ENCODE measurements at places on chromosomes 3 and 15. TPM values are rescaled to one million over a fixed set of nuclear protein-coding genes. Genes with fewer than 3 reads are reported as not detected.

DNA sequence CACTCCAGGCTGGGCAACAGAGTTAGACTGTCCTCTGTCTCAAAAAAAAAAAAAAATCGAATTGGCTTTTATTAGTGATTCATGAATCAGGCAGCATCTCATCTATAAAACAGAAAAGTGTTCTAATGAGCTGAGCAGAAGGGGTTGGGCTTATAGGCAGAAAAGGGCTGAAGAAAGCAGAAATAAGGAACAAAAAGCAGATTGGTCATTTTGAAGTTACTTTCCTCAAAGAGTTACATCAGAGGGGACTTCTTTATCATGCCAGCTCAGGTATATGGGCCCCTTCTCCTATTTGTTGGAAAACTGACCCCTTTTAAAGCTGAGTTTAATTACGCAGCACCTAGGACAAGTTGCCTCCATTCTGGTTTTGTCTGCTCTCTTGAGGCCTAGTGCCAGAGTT, 722 bp upstream of the POGLUT1 start:
- peaks cover 41% of the 10 kb centered on the region for H3K4me1 ChIP-seq
- H3K27ac ChIP-seq, result peak overlapping the region; percentile 90
- DNase-seq, result no peak

DNA sequence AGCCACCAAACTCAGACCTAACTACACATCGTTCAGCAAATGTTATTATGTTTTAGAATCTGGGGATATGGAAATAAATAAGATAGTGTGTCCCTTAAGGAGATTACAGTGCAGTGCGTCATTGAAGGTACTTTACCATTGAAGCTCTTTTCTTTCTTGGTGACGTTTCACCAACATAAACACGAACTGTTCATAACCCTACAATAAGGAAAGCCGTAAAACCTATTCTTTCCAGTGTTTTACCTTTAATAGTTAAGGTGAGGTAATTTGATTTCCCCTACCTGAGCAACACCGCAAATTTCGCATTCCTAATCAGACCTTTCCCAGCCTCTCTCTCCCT, 826 bp downstream of the CCDC66 start:
- H3K4me3 ChIP-seq, result peak overlapping the region; percentile 93
- peaks cover 20% of the 10 kb centered on the region for H3K4me1 ChIP-seq
- no peaks in the 10 kb centered on the region for H3K27me3 ChIP-seq
- H3K36me3 ChIP-seq, result peaks cover 16% of the 10 kb centered on the region
- peak overlapping the region; percentile 99 for H3K27ac ChIP-seq

DNA sequence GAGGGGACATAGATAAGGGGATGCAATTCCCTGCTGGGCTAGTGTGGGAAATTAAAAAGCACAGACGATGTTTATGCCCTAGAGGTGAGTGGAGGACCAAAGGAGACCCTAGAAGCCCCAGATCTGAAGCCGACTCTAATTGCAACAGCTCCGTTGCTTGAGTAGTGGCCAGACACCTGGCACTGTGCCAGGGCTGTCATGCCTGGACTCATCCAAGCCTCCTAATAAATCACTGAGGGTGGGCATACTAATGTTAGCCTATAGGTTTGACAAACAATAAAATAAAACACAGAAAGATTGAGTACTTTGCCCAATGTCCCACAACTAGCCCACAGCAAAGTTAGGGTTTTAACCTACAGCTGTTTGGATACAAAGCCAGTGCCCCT, 25.4 kb upstream of the MRPS22 start:
- peaks cover 9% of the 10 kb centered on the region for H3K27me3 ChIP-seq
- H3K4me3 ChIP-seq, result no peak overlapping the region
- H3K4me1 ChIP-seq, result no peaks in the 10 kb centered on the region
- H3K27ac ChIP-seq, result no peak overlapping the region
- H3K36me3 ChIP-seq, result no peaks in the 10 kb centered on the region

GRCh38 chr3:46711760-46712159, 5.9 kb downstream of the PRSS50 start:
- H3K36me3 ChIP-seq, result no peaks in the 10 kb centered on the region
- H3K27ac ChIP-seq, result no peak overlapping the region
- no peaks in the 10 kb centered on the region for H3K4me1 ChIP-seq
- no peaks in the 10 kb centered on the region for H3K27me3 ChIP-seq
- peak; percentile 0 for DNase-seq

GOLGA8K gene
- total RNA-seq, result 0.63 TPM

DNA sequence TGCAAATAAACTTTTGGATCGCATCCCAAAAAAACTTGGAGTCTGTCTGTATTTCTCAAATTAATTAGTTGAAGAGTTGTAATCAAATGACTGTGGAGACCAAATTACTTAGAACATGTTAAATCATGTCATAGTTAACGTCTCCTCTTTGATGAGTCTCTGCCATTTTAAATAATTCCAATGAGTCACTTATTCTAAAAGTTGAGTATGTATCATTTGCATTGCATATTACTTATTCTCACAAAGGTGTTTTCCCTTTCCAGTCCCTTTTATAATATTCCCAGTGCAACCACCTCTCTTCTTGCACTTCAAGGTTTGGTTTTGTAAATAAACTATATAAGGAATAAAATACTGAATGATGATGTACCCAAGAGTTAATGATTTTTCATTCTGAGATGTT, 36.0 kb upstream of the MBNL1 start:
- peaks cover 9% of the 10 kb centered on the region for H3K36me3 ChIP-seq
- no peak for DNase-seq
- peaks cover 86% of the 10 kb centered on the region for H3K4me1 ChIP-seq
- no peaks in the 10 kb centered on the region for H3K27me3 ChIP-seq
- peak overlapping the region; percentile 82 for H3K27ac ChIP-seq

- no peak overlapping the region for H3K27ac ChIP-seq
- no peaks in the 10 kb centered on the region for H3K36me3 ChIP-seq
- no peaks in the 10 kb centered on the region for H3K4me1 ChIP-seq
- no peak overlapping the region for H3K4me3 ChIP-seq
- H3K27me3 ChIP-seq, result no peaks in the 10 kb centered on the region
Observed at GRCh38 chr15:68681836-68682235, 103.0 kb downstream of the CORO2B start.

DNA sequence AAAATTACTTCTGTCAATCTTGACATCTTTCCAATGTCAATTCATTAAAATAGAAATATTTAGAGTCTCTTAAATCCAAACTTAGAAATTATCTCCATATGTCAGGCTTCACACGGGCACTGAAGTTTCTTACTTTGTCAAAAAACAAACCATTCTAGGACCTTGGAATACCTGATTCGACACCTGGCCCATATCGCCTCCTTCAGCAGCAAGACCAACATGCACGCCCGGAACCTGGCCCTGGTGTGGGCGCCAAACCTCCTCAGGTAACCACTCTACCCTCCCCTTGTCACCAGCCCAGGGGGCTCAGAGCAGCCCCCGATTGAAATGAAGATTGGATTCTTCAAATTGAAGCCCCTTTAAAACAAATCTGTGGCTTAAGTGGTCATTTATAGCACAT, 81.3 kb downstream of the TMEM39A start:
- H3K36me3 ChIP-seq, result peaks cover 3% of the 10 kb centered on the region
- no peak overlapping the region for H3K27ac ChIP-seq
- no peak overlapping the region for H3K4me3 ChIP-seq
- H3K27me3 ChIP-seq, result no peaks in the 10 kb centered on the region

DNA sequence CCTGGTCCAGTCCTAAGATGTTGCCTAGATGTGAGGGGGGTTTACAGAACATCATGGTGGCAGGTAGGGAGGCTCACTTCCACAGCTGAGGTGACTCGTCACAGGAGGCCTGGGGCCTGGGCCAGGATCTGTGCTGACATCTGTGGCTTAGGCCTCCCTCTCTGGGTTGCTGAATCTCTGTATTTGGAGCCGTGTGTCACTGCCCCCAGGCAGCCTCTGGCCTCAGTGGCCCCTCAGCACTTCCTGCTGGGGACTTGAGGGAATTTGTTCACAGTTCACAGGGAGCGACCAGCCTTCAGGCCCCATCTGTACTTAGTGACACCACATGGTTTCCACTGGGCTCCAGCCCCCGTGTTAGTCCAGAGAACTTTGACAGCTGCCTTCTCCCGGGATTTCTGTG, 41.7 kb upstream of the ADAMTSL3 start:
- H3K27ac ChIP-seq, result no peak overlapping the region
- H3K36me3 ChIP-seq, result no peaks in the 10 kb centered on the region
- H3K4me3 ChIP-seq, result no peak overlapping the region
- no peaks in the 10 kb centered on the region for H3K4me1 ChIP-seq
- DNase-seq, result no peak

DNA sequence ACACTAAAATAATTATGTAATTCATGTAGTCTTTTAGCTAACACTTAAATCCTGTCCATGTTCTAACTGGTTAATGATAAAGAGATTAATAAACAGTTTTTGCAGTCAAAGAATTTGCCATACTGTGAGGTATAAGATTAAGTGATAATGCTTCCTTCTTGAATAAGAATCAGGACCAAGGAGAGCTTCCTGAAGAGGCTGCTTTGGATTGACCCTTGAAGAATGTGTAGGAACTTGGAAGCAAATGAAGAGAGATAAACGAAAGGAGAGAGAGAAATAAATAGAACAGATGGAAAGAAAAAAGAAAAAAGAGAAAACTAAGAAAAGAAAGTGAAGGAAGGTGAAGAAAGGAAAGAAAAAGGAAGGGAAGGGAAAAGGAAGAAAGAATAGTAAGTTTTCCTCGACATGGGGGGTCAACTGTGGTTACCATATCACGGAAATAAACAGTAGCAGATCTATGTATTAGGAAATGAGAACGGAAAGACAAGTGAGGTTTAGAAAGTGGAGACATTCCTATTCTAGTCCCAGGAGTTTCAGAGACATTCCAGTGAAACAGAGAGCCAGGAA, 539.8 kb downstream of the FGF12 start:
- no peak for DNase-seq
- no peaks in the 10 kb centered on the region for H3K27me3 ChIP-seq
- H3K4me1 ChIP-seq, result peaks cover 3% of the 10 kb centered on the region

DNA sequence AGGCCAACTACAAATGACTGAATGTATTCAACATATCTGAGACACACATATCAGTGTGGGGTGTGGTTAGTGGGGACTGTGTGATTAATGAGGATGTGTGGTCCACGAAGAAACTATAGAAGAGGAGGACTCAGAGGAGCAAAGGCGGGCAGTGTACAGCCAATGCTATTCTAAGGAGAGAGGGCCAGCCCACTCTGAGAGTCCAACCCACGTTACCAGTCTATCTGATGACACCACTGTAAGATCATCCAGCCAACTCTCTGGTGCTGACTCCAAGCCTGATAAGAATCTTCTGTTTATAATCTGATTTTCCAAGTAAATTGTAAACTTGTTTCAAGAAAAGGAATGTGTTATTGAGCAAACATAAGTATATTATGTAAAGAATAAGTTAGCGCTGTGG, 47.2 kb downstream of the MCF2L2 start:
- no peak overlapping the region for H3K4me3 ChIP-seq
- H3K27me3 ChIP-seq, result no peaks in the 10 kb centered on the region
- peaks cover 36% of the 10 kb centered on the region for H3K4me1 ChIP-seq
- H3K27ac ChIP-seq, result no peak overlapping the region
- DNase-seq, result no peak

DNA sequence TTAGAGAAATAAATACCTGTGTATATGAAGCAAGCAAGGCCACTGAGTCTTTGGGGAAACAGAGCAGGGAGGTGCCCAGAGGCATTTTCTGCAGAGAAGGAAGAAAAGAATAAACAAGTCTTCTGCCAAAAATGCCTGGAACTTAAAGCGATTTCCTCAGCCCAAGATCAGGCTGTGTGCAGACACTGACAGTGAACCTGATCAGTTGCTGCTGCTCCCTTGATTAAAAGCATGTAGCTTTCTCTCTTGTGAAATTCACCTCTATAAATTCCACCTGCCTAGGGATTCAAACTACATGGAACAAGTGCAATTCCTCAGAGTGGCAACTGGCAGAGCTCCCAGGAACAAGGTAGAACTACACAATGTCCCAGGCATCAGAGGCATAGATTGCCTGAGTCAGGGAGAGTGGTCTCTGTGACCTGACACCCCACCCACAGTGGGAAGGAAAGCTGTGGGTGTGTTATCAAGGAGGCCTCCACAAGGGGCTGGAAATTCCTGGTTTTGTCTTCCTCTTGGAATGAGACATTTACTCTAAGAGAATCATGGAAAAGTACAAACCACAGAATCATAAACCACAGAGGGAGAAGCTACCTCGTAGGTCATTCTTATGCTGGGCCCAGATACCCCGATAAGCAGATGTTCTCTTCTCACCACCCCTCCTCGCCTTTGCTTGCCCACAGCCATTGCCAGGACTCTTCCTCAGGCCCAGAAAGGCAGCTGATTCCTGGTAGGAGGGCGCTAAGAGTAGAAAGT, 1.8 kb upstream of the ZBTB38 start:
- no peaks in the 10 kb centered on the region for H3K27me3 ChIP-seq
- H3K27ac ChIP-seq, result no peak overlapping the region
- DNase-seq, result no peak
- no peak overlapping the region for H3K4me3 ChIP-seq
- H3K4me1 ChIP-seq, result peaks cover 13% of the 10 kb centered on the region

GRCh38 chr15:90008607-90009006, 7.5 kb downstream of the ZNF710 start:
- peaks cover 34% of the 10 kb centered on the region for H3K36me3 ChIP-seq
- peaks cover 67% of the 10 kb centered on the region for H3K4me1 ChIP-seq
- no peaks in the 10 kb centered on the region for H3K27me3 ChIP-seq
- no peak for DNase-seq

GRCh38 chr15:101182215-101182614, 69.6 kb downstream of the CHSY1 start:
- no peak for DNase-seq
- H3K4me1 ChIP-seq, result peaks cover 61% of the 10 kb centered on the region
- peaks cover 66% of the 10 kb centered on the region for H3K36me3 ChIP-seq
- peak overlapping the region; percentile 68 for H3K27ac ChIP-seq
- H3K27me3 ChIP-seq, result no peaks in the 10 kb centered on the region

- no peak overlapping the region for H3K4me3 ChIP-seq
- H3K27me3 ChIP-seq, result peaks cover 9% of the 10 kb centered on the region
Observed at GRCh38 chr3:45095916-45096526, 50.2 kb downstream of the CDCP1 start.

DNA sequence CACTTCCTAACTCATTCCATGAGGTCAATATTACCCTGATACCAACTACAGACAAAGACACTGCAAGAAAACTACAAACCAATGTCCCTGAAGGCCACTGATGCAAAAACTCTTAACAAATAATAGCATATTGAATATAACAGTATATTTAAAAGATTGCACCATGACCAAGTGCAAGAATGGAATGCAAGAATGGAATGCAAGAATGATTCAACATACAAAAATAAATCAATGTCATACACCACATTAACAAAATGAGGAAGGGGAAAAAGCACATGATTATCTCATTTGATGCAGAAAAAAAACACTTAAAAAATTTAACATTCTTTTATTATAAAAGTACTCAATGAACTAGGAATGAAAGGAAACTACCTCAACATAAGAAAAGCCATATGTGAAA, 463.1 kb upstream of the NECTIN3 start:
- no peak overlapping the region for H3K27ac ChIP-seq
- H3K4me3 ChIP-seq, result no peak overlapping the region
- peaks cover 9% of the 10 kb centered on the region for H3K27me3 ChIP-seq
- H3K36me3 ChIP-seq, result no peaks in the 10 kb centered on the region
- DNase-seq, result no peak

SCN11A gene
- total RNA-seq, result 0.07 TPM

DNA sequence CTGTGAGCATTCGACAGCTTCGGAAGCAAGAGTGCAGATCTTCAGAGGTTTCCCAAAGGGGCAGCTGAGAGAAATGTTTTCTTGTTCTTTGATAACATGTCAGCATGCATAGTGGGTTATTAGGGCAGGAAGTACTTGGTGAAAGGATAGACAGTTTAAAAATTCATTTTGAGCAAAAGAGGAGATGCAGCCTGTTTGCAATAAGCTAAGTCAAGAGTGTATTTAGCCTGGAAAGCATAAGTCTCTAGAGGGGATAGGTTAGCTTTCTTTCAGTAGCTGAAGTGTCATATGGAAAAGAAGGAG, 7.4 kb downstream of the SLC6A11 start:
- no peak overlapping the region for H3K27ac ChIP-seq
- H3K36me3 ChIP-seq, result no peaks in the 10 kb centered on the region
- peaks cover 13% of the 10 kb centered on the region for H3K27me3 ChIP-seq
- DNase-seq, result no peak
- H3K4me1 ChIP-seq, result no peaks in the 10 kb centered on the region

FAN1 gene
- 15.4 TPM for total RNA-seq
